ENCODE measurements at places on chromosomes 12 and 14. TPM values are rescaled to one million over a fixed set of nuclear protein-coding genes. Genes with fewer than 3 reads are reported as not detected.

GRCh38 chr12:119683816-119684215 is 15.9 kb downstream of the PRKAB1 start:
- H3K36me3 ChIP-seq = peaks cover 25% of the 10 kb centered on the region
- no peak for DNase-seq
- peaks cover 46% of the 10 kb centered on the region for H3K4me1 ChIP-seq
- no peaks in the 10 kb centered on the region for H3K27me3 ChIP-seq
- peak overlapping the region; percentile 7 for H3K27ac ChIP-seq

- H3K36me3 ChIP-seq = no peaks in the 10 kb centered on the region
- H3K27ac ChIP-seq = no peak overlapping the region
- H3K4me1 ChIP-seq = peaks cover 41% of the 10 kb centered on the region
- DNase-seq = no peak
Measured at GRCh38 chr14:61530296-61530695, 165.0 kb upstream of the HIF1A start.

DNA sequence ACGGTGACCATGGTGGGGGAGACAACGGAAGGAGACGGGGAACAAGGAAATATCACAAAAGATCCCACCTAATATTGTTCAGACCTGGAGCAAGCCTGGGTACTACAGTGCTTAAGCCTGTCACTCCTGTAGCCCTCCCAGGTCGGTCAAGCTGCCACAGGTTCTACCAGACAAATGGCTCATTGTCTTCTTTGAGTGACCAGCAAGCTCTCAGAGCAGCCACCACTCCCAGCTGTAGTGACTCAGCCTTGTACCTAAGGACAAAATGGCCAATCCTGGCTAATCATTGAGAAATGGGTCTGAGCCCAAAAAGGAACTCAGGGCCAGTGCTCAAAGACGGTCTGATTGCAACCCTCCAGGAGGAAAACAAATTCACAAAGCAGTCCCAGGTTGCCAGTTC is 238.4 kb upstream of the NOS1 start:
- no peaks in the 10 kb centered on the region for H3K27me3 ChIP-seq
- H3K27ac ChIP-seq = no peak overlapping the region
- H3K4me1 ChIP-seq = peaks cover 11% of the 10 kb centered on the region
- H3K36me3 ChIP-seq = no peaks in the 10 kb centered on the region

DNA sequence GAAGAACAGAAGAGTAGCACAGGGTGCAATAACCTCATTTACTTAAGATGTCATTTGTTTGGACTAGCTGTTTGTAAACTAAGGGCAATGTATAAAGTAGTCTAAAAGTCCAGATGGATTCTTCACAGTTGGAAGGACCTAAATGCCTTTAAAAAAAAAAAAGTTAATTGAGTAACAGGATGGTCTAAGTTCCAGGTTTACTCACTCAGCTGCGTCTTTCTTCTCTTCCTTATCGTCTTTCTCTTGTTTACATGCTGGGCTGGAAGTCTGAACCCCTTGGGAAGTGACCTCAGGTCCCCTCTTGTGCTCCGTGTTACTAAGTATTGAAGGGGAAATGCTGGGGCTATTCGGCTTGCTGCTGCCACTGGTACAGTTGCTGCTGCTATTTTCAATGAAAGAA is 82.5 kb downstream of the SH2B3 start:
- H3K27ac ChIP-seq = peak overlapping the region; percentile 59
- no peaks in the 10 kb centered on the region for H3K27me3 ChIP-seq
- H3K36me3 ChIP-seq = peaks cover 54% of the 10 kb centered on the region
- peaks cover 22% of the 10 kb centered on the region for H3K4me1 ChIP-seq

DNA sequence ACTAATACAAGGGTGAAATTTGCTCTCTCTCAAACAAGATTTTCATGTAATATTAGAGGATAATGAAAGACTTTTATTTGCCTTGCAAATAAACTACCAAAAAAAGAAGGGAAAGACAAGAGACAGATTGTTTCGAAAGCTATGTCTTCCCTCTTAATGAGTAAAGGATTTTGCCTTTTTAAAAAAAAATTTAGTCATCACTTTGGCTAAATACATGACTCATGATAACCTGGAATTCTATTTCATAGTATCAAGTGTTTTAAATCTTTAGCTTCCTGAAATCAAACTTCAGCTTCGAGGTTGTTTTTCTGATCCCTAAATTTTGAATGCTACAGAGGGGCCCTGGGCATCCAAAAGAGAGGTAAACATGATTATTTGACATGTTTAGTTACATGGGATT is 144.4 kb downstream of the CCDC59 start:
- no peaks in the 10 kb centered on the region for H3K27me3 ChIP-seq
- no peak for DNase-seq
- H3K4me3 ChIP-seq = no peak overlapping the region
- no peak overlapping the region for H3K27ac ChIP-seq

DNA sequence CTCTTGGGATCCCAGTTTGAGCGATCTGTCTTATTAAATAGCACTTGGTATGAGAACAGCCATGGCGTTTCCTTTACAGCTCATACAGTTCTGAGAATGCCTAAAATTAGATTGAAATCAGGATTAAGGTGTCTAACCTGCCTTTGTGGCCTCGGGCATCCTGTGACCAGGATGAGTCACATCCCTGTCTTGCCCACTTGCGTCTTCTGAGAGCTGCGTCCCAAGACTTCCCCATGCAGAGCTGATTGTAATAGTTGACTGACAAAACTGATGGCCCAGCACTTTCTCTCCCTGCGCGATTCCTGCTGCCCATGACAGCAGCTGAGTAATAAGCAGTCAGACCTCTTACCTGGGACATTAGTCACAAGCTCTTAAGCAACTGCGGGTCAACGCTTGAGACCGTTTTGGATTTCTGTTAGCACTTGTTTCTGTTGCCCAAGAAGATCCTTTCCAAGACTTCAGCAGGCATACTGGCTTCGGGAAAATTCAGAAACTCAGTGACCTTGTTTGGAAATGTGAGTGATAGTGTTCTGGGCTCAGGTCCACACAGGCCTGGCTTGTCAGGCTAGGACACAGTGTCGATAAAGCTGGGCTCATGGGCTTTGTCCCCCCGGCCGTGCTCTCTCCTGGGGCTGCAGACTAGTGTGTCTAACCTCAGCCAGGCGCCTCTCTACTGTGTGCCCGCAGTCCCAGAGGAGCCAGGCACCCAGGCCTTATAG is 169.9 kb upstream of the HIF1A start:
- H3K36me3 ChIP-seq = no peaks in the 10 kb centered on the region
- DNase-seq = no peak
- no peak overlapping the region for H3K4me3 ChIP-seq
- peaks cover 46% of the 10 kb centered on the region for H3K4me1 ChIP-seq
- no peak overlapping the region for H3K27ac ChIP-seq

DNA sequence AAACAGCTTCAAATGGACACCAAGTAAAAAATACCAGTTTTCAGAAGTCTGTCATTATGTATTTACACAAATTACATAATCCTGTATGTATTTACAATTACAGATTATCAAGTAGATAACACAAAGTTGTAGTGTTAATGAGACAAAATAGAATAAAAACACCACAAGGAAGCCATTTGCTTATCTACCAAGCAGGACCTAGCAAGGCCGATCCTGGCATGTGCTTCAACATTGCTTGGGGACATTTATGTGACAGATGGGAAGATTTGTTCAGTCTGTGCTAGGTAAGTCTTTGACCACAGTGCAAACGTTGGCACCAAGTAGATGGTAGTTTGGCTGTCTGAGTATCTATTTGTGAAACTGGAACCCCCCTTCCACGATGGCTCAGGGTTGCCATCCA is 35.8 kb downstream of the BCAT1 start:
- peaks cover 51% of the 10 kb centered on the region for H3K4me1 ChIP-seq

- no peaks in the 10 kb centered on the region for H3K27me3 ChIP-seq
- peaks cover 31% of the 10 kb centered on the region for H3K4me1 ChIP-seq
- no peak overlapping the region for H3K27ac ChIP-seq
- H3K36me3 ChIP-seq = no peaks in the 10 kb centered on the region
- DNase-seq = no peak
- H3K4me3 ChIP-seq = no peak overlapping the region
Measured at GRCh38 chr12:101863981-101864380, 13.4 kb upstream of the DRAM1 start.

- no peak overlapping the region for H3K4me3 ChIP-seq
- H3K36me3 ChIP-seq = no peaks in the 10 kb centered on the region
Measured at GRCh38 chr12:101671157-101671791, 26.2 kb upstream of the CHPT1 start.

- no peak for DNase-seq
- no peak overlapping the region for H3K4me3 ChIP-seq
- peak overlapping the region; percentile 85 for H3K27ac ChIP-seq
- no peaks in the 10 kb centered on the region for H3K36me3 ChIP-seq
- H3K27me3 ChIP-seq = no peaks in the 10 kb centered on the region
Measured at GRCh38 chr14:50676814-50677516, 8.9 kb upstream of the SAV1 start.

- H3K4me1 ChIP-seq = peaks cover 53% of the 10 kb centered on the region
- H3K27ac ChIP-seq = peak within 1 kb of the TSS; percentile 81
- peak; percentile 94 for DNase-seq
- H3K27me3 ChIP-seq = no peaks in the 10 kb centered on the region
- no peaks in the 10 kb centered on the region for H3K36me3 ChIP-seq
Measured at GRCh38 chr14:64704143-64704742, at the start of gene PLEKHG3. Gene PLEKHG3, plus strand, starts transcription at chr14:64704424. Its CDS starts 23,208 bp downstream, at chr14:64727632.

DNA sequence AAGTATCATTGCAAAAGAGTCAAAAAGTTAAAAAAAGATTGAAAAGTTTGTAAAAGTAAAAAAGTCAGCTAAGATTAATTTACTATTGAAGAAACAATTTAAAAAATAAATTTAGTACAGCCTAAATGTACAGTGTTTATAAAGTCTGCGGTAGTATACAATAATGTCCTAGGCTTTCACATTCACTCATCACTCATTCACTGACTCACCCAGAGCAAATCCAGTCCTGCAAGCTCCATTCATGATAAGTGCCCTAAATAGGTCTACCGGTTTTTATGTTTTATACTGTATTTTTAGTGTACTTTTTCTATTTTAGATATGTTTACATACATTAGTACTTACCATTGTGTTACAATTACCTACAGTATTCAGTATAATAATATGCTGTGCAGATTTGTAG is 43.9 kb upstream of the ABCC9 start:
- no peaks in the 10 kb centered on the region for H3K36me3 ChIP-seq
- no peak overlapping the region for H3K4me3 ChIP-seq
- DNase-seq = no peak
- H3K4me1 ChIP-seq = peaks cover 6% of the 10 kb centered on the region
- H3K27me3 ChIP-seq = peaks cover 3% of the 10 kb centered on the region

- no peak for DNase-seq
- no peak overlapping the region for H3K27ac ChIP-seq
- H3K4me3 ChIP-seq = no peak overlapping the region
- H3K36me3 ChIP-seq = no peaks in the 10 kb centered on the region
- no peaks in the 10 kb centered on the region for H3K4me1 ChIP-seq
- H3K27me3 ChIP-seq = peaks cover 34% of the 10 kb centered on the region
Measured at GRCh38 chr14:23805761-23806160, 147.8 kb upstream of the DHRS4 start.

- H3K36me3 ChIP-seq = no peaks in the 10 kb centered on the region
- no peaks in the 10 kb centered on the region for H3K4me1 ChIP-seq
- peaks cover 14% of the 10 kb centered on the region for H3K27me3 ChIP-seq
- no peak overlapping the region for H3K27ac ChIP-seq
- no peak for DNase-seq
Measured at GRCh38 chr12:68951652-68952051, 18.7 kb upstream of the CPM start.

GRCh38 chr12:80509781-80510556 is 65.9 kb downstream of the PTPRQ start:
- H3K27ac ChIP-seq = peak overlapping the region; percentile 95
- peak overlapping the region; percentile 35 for H3K4me3 ChIP-seq
- no peak for DNase-seq
- peaks cover 6% of the 10 kb centered on the region for H3K36me3 ChIP-seq

DNA sequence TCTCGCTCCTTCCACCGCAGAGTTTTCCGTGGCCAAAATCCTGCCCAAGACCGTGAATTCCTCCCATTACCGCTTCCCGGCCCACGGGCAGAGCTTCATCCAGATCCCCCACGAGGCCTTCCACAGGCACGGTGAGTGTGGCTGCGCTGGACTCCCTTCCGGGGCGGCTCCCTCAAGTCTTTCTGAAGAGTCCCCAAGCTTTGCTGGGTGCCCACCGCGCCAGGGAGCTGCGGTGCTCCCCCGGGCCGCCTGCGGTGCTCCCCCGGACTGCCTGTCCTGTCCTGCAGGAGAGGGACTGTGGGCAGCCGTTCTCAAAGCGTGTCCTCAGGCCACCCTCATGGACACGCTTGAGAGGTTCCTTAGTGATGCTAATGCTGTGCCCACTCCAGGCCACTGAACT is 50.5 kb downstream of the ADGRD1 start:
- H3K4me1 ChIP-seq = no peaks in the 10 kb centered on the region
- no peaks in the 10 kb centered on the region for H3K36me3 ChIP-seq
- DNase-seq = no peak

DNA sequence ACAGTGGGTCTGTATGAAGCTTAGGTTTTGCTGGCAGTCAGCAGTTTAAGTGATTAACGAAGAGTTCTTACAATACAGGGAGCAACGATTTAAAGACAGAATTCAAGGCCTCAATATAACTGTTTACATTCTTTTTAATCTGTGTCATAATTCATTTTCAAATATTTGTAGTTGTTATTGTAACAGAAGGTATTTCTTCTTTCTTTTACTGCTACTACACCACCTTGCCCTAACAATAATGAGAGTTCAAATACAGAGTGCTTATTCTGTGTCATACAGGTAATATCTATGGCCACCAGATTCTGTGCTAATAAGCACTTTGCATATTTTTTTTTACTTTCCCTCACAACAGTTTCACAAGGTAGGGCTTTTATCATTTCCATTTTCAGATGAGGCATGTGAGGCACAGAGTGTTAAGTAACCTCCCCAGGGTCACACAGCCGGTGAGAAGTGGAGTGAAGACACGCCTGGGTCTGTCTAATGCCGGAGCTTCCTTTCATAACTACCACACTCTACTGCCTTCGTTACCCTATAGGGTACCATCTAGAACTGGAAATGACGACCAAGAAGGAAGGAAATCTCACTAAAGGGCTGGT is 81.9 kb downstream of the PELI2 start:
- peaks cover 17% of the 10 kb centered on the region for H3K4me1 ChIP-seq
- no peaks in the 10 kb centered on the region for H3K36me3 ChIP-seq
- no peaks in the 10 kb centered on the region for H3K27me3 ChIP-seq
- no peak for DNase-seq

DNA sequence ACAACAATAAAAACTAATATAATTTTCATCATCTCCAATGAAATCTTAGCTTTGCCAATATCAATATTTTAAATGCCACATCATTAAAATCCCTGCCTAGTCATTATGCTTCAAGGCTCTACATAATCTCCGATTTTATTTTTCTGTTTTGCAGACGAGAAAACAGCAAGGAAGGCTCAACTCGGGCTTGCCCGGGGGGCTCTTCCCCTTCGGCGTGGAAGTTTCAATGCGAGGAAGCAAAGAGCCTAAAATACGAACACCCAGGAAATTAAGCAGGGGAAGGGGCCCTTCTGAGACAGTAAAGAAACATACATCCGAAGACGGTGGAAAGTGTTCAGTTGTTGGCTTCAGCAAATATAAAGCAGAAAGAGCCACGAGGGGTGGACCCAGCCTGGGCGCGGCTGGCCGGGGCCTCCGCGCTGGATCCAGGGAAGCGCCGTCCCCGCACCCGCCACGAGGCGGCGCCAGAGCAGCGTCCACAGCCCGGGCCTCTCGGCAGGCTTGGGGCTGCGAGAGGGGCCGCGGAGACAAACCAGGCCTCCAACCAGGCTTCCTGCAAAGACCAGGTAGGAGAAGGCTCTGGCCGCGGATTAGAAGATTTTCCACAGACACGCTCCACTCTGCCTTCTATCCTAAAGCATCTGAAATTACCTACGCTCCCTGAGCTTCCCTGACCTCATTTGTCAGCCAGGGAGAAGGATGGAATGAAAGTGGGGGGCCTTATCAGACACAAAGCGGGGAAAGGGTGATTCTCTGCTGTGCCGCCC is 77.2 kb downstream of the SERPINA3 start:
- peak; percentile 92 for DNase-seq
- H3K27ac ChIP-seq = no peak overlapping the region
- H3K4me3 ChIP-seq = no peak overlapping the region
- H3K4me1 ChIP-seq = peaks cover 7% of the 10 kb centered on the region

CFAP73 gene
- not detected for total RNA-seq

HSPB8 gene
- 2.8 TPM for total RNA-seq
